SHP77 treated with DMSO at 0.1 percent for 48 hours (cell line): ENCODE measurements at places on chromosomes 12 and 14.
A peak's percentile ranks its signal among the peaks of the same experiment; 100 is the strongest.

DNA sequence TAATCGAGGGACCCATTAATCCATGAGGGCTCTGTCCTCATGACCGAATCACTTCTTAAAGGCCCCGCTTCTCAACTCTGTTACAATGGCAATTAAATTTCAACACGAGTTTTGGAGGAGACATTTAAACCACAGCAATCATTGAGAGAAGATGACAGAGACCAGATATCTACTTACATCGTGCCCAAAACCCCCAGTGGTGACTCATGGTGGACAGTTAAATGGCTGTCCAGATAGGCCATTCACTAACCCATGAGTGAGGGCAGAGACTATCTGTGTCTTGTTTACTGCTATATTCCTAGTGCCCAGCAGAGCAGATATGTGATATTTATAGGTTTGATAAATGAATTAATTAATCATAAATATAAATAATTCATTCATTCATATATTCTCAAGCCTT, 20.0 kb upstream of the FLVCR2 start:
- DNase-seq, result no peak

DNA sequence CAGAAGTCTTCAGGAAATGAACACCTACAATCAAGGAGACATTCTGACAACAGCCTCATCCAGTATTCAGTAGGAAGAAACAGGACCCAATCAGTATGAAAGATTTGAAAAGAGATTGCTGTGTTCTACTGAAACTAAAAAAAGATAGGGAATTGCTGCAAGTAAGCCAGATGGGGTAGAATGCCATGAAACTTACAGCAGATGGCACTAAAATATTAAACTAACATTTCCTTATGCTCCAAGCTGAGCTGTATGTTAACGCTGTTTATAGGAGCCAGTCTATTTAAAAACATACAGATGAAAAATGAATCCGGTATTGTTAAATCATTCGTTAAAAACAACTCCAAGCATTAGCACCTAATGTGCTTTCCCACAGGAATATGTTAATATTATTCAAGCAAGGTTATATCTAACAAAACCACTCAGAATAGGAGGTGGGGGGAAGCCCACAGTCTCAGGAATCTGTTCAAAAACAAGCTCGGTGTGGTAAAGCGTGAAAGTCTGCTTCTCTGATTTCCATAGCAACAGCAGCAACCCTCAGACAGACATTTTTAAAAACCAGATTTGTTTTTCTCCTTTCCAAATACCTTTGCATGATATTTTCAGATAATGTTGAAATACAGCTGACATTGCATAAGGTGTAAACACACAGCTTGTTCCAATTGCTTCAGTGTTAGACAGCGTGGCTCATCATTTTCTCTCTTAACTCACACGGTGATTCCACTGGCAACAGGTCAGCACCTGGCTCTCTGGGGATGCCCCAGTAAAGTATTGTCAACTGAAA, 131.4 kb upstream of the CCDC175 start:
- no peak for DNase-seq

DNA sequence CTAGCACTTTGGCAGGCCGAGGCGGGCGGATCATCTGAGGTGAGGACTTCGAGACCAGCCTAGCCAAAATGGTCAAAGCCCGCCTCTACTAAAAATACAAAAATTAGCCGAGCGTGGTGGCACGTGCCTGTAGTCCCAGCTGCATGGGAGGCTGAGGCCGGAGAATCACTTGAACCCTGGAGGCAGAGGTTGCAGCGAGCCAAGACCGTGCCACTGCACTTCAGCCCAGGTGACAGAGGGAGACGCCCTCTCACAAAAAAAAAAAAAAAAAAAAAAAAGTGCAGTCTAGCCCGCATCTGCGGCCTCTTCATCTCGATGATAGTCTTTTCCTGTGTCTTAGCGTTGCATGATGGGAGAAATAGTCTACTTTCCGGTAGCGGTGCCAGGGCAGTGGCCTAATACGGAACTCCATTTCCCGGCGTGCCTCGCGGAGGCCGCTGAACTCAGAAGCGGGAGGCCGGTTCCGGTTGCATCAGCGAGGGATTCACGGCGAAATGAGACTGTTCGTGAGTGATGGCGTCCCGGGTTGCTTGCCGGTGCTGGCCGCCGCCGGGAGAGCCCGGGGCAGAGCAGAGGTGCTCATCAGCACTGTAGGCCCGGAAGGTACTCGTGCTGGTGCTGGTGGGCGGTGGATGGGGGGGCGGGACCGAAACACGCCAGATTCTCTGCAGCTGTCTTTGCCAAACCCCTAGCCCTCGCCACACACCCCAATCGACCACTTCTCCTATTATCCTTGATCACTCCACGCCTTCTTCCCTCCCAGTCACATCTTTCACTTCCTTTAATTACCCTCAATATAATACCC, at the start of gene MARS1:
Gene MARS1 (plus strand): TSS at position 472 of the 805 bp plus-strand sequence. CDS start 23 bp downstream, at position 495.
- DNase-seq, result peak; percentile 97

DNA sequence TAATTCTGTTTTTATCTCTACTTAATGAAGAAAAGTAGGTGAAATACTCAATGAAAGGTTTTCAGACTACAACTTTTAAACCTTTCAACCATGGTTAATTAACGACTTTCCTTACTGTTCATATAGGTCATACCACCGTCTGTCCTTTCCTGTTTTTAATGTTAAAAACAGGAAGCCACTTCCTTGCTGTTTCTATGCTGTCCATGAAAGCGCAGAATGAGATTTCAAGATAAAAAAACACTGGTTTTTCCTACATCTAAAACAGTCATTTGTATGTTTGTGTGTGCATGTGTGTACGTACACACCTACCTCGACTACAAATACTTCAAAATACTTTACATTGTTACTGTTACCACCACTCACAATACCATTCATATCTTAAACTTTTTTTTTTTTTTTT, 27.3 kb downstream of the SPTLC2 start:
- DNase-seq, result no peak

DNA sequence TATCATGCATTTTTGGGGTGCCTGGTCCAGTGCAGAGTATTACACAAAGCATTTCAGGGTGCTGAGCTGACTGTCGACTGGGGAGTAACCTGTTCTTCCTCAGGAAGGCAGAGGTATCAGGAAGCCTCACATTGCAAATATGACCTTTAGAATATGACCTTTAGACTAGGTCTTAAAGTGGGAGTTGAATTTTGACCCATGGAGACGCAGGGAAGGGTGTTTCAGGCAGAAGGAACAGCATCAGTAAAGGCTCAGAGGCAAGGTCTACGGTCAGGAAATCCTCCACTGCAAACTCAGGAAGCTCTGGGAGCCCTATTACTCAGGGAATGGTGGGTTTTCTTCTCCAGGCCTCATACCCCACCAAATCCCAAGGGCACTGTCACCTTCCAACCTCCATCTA, 11.3 kb downstream of the HNF1A start:
- no peak for DNase-seq

- no peak for DNase-seq
Measured at GRCh38 chr12:67451206-67451605, 182.0 kb downstream of the CAND1 start.

DNA sequence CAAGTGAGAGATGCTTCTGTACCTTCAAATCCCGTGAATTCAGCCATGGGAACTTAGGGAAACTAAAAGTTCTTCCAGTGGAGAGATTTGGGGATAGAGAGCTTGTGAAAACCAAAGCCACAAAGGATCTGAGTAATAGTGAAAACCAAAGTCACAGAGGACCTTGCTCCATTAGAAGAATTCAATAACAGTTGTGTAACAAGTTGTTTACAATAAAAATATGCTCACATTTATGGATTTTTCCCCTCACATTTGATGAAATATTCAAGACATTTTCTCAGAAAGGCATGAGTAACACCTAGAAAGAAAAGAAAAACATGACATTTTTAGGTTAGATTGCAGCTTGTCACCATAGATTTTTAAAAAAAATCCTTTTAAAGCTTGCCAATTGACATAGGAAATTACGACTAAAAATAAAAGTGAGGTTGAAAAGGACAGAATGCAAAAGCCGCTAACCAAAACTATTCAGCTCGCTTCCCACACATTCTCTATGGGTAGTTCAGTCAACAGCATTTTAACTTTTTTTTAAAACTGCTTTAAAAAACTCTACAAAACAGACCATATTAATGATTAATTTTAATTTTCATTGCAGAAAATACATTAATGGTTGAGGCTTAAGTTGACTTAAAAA, 113.2 kb downstream of the CAND1 start:
- DNase-seq, result no peak

DNA sequence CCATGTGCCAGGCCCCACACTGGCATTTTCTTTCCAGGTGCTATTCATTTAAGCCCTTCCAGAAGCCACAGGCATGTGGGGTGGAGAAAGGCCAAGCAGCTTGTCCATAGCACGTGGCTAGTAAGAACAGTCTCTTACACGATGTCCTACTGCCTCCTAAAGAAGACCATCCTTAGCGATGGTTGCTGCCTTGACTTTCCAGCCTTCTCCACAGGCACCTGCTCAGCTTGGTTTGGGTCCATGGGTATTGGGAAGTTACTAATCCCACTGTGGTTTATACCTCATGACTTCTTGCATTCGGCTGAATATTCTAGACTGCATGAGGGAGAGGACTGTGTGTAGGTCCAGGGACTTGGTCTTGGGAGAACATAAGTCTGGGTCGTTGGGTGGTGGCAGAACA, 49.2 kb downstream of the NINJ2 start:
- DNase-seq, result no peak

GRCh38 chr12:1529862-1530591, 64.4 kb downstream of the FBXL14 start:
- no peak for DNase-seq

GRCh38 chr14:97117693-97118092, 320.5 kb downstream of the VRK1 start:
- DNase-seq, result no peak

DNA sequence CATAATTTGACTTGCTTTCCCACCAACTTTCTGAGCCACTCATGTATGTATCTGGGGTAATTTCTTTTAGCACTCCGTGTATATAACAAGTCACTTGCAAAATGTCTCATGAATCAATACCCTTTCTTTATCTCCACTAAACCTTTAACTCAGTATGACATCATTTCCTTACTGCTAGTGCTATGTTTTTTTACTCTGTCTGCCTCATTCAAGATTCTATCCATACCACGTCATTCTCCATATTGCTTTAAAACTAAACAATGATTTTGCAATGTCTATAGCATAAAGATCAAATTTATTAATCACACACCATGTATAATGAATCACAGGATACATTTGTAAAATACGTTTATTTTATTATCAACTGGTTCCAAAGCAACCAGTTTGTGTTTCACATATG, 178.2 kb downstream of the PIK3C2G start:
- no peak for DNase-seq

GRCh38 chr14:21072031-21072473, 1.9 kb downstream of the ARHGEF40 start:
- no peak for DNase-seq

- DNase-seq, result no peak
Measured at GRCh38 chr14:82411298-82411697, 877.6 kb upstream of the SEL1L start.

DNA sequence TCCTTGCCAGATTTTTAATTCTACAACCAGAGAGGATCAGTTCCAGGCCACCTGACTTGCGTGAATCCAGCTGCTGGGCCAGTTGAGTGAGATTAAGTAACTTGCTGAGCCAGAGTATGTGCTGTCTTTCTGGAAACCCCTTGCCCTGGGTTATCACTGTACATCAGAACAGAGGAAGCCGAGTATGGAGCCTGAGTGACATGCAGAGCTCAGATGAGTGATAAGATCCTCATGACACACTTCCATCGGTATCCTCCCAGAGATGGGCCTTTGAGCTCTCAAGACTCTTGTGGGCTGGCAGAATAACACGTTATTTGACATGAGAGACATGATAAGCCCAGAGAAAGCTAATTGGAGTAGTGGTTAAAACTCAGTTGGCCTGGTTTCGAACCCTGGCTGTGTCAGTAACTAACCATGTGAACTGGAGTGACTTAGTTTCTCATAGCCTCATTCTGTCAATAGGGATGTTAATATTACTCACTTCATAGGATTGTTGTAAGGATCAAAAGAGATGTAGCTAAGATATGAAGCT, 388.1 kb downstream of the ZFP36L1 start:
- DNase-seq, result no peak

GRCh38 chr12:79689477-79690141, 1.2 kb downstream of the PAWR start:
- no peak for DNase-seq

DNA sequence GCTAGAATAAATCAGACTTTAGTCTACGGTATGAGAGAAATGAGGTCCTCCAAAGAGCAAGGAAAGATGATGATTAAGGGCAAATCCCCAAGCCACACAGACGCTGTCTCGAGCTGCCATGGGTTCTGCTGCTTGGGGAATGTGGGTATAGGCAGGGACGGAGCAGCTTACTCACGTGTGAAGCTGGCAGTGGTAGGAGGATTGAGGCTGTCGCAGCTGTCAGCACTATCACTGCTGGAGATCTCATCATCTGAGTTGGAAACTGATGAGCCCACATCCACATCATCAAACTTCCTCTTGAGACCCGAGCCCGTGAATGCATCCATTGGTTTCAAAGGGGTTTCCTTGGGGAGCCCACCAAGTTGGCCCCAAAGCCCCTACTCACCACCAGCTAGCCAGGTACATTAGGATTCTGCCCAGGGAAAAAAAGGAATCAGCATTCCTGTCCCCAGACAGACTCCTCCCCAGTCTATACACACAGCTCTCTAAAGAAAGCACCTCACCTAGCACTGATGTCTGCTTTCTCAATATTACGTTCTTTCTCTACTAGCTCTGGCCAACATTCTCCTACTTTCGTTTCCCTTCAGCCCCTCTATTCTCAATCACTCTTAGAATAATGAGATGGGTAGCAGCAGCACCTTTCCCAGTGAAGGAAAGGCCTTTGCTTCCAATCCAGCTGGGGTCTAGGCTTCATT, 7.0 kb downstream of the CSRNP2 start:
- no peak for DNase-seq

GRCh38 chr12:85138833-85139232, 102.7 kb downstream of the LRRIQ1 start:
- no peak for DNase-seq

DNA sequence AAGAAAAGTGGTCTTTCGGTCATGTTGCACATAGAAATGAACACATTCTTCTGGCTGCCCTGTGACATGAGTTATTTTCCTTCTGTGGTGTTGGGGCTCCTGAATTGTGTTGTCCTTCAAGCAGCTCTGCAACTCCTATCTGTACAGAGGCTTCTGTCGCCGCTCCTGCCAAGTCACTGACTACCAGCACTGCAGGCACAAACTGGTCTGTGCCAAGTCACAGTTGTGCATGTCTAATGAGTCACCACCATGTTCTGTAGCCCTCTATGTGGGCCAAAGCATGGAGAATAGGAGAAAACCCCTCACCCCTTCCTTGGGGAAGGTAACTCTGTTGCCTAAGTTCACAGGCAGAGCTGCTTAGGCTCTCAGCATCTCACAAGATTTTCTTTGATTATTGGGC, 283.3 kb downstream of the RPL10L start:
- DNase-seq, result no peak

DNA sequence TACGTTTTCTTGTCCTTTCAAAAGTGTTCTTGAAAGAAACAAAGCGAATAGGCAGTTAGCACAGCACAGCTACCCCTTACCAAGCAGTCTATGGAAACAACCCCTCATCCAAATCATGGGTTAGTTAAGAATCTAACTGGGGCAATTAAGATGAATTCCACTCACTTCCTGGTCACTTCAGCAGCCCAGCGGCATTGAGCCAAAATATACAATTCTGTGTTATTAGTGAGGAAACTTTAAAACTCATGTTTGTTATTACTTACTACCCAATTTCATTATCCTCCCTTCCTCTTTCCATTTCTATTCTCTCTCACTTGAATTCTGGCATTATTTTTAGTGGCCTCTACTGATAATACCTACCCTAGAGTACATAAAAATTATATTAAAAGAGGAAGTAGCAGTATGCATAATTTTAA, 121.4 kb downstream of the PPHLN1 start:
- DNase-seq, result no peak
